Stimulated activated CD4-positive, alpha-beta T cell treated with anti-CD3 and anti-CD28 coated beads, Interleukin-1b, Interleukin-23, amount 100 ng/mL, for 1 hour (primary cell): ENCODE measurements at places on chromosomes 1 and 21.

GRCh38 chr1:76256289-76257223 is 182.0 kb downstream of the ST6GALNAC3 start:
- no peak for DNase-seq

DNA sequence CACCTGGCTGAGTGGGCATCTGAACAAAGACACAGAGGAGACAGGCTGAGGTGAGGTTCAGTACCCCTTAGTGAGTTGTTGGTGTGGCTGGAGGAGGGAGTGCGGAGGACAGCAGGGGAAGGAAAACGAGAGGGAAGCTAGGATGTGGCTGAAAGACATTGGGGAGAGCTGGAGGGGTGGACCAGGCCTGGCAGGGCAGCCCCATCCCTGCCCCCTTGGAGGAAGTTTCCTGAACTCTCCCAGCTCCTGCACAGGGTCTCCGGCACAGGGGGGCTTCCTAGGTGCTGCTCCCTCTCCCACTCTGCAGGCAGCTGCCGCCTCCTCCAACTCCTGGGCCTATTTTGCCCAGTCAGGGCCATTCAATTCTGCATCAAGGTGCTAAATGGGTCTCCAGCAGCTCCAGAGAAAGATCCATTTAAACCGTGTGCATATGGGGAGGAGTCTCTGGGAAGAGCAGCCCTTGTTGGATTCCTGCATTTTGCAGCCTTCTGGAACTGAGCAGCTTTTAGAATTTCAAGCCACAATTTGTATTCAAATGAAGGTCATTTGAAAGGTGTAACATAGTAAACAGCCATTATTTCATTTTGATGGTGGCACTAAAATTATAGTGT is 193.9 kb downstream of the CAMTA1 start:
- no peak for DNase-seq

- no peak for DNase-seq
Observed at GRCh38 chr1:2973601-2974593, 47.4 kb upstream of the ACTRT2 start.

- DNase-seq = no peak
Observed at GRCh38 chr1:174954671-174955669, 44.8 kb upstream of the CACYBP start.

- DNase-seq = no peak
Observed at GRCh38 chr1:42860339-42861013, 14.1 kb downstream of the ZNF691 start.

- DNase-seq = no peak
Observed at GRCh38 chr1:210272666-210273065, 40.1 kb downstream of the SERTAD4 start.

- no peak for DNase-seq
Observed at GRCh38 chr1:25245809-25246599, 1.2 kb downstream of the RSRP1 start.

- DNase-seq = no peak
Observed at GRCh38 chr1:17264470-17264869, 15.6 kb downstream of the PADI3 start.

DNA sequence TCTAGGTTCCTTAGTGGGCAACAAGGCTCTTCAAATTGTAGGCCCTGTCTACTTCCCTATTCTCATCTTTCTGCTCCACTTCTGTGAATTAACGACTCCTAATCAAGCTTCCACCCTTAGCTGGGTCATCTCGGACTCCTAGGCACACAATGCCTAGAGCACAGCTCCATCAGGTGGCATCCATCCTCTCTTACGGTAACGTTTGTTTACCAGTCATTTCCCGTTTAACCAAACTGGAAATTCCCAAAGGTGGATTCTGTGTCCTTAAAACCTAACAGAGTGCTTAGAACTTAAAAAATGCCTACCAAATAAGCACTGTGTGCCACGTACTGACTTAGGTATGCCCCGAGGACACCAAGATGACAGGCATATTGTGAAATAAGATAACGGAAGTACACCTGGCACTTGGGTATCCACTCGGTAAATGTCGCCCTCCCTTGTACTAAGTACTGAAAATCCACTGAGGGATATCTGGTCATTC is 1.5 kb downstream of the PARP1 start:
- no peak for DNase-seq

GRCh38 chr1:176098560-176098959 is 108.5 kb downstream of the COP1 start:
- no peak for DNase-seq

DNA sequence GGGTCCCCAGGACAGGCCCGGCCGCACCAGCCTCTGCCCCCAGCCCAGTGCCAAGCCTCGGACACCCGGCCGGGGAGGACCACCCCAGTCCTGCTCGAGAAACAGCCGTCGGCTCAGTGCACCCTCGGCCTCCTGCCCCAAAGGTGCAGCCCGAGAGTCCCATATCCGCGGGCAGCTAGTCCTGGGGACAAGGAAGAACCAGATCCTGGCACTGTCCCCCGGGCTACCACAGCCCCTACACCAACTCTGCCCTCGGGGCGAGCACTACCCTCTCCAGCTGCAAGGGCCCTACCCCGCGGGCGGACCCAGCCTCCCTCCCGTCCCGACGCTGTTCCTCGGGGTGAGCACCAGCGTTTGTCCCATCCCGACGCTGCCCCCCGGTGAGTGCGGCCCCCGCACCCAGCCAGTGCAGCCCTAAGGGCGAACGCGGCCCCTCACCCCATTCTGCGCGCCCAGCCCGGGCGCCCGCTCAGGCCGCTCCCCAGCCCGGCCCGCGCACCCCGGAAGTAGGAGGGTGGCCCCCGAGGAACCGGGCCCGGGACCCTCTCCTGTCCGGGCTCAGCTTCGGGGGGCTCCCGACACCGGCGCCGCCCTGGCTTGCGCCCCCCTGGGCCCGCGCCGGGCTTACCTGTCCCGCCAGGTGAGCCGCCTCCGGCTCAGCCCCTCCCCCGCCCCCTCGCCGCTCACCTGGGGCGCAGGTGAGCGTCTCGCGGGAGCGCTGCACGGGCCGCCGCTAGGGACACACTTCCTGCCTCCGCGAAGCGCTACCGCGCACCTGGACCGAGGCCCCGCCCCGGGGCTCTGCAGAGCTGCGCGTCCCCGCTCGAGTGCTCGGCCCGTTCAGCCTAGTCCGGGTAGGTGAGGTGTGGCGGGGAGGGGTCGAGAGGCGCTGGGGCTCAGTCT is at the start of gene KDF1:
KDF1 (minus strand) TSS at position 747 of the 903 bp plus-strand sequence. CDS start 8,088 bp downstream, outside the sequence.
- DNase-seq = peak; percentile 9

GRCh38 chr1:109846162-109846561 is 64.5 kb upstream of the CSF1 start:
- DNase-seq = no peak

DNA sequence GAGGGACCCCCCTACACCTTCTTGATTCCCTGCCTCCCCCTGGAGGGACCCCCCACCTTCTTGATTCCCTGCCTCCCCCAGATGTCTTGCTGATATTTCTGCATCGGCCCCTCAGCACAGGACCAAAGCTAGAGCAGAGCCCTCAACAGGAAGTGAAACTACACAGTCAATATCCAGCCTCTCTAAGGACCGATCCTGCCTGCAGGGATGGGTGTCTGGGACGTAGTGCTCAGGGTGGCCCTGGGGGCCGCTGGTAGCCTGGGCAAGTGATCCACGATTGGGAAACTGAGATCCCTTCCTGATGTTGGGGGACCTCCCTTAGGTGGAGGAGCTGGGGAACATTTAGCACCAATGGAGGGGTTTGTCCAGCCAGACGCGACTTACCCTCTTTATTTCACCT is 3.9 kb upstream of the LEFTY2 start:
- no peak for DNase-seq

DNA sequence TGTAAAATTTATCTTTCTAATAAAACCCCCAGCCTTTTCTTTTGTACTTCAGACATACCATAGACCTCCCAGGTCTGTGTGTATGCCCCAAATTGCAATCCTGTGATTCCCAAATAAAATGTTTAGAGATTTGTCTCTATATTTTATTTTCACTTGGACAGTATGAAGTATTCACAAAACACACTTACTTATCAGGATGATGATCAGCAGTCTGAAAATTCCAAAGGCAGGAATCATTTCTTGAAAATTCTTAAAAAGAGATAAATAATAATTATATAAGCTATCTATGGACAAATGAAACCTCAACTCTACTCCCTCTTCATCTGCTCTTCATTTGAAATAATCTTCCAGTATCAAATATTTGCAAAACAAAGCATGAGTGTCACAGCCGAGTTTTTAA is 11.6 kb upstream of the GJA9 start:
- no peak for DNase-seq

DNA sequence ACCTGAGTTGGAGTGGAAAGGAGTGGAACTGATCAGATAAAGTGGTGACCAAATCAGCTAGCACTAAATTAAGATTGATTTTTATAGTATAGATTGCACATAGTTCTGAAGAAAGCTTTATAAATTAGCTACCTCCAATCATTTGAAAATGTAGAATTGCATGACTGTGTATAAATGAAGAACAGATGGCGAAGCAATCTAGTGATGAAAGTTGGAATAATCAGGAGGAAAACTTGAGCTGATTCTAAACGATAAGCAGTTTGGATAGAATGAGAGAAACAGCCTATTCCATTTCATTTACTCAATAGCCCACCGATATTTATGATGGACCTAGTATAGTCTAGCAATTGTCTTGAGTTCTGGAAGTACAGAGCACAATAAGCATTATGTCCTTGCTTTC is 661.5 kb downstream of the PLA2G4A start:
- no peak for DNase-seq

- DNase-seq = no peak
Observed at GRCh38 chr1:94329986-94330385, 88.2 kb upstream of the ABCD3 start.

DNA sequence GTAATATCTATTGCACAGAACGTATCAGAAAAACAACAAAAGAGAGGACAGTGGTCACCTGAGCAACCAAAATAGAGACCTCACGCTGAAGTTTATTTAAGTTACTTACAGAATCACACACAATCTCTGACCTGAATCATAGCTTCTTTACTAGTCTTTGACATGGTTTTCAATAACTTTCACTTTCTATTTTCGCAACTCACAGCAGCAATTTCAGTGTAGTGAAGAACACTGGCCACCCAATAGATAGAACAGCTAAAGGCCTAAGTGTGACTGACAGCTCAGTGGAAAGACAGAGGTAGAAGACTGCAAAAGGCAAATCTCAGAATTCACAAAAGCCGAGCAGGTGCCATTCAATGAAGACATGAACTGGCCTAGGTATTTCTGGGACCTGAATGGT is 435.6 kb upstream of the CHRM3 start:
- DNase-seq = no peak

- no peak for DNase-seq
Observed at GRCh38 chr1:159580340-159580739, 7.3 kb upstream of the APCS start.

- DNase-seq = no peak
Observed at GRCh38 chr1:244192325-244192724, 141.2 kb downstream of the ZBTB18 start.

DNA sequence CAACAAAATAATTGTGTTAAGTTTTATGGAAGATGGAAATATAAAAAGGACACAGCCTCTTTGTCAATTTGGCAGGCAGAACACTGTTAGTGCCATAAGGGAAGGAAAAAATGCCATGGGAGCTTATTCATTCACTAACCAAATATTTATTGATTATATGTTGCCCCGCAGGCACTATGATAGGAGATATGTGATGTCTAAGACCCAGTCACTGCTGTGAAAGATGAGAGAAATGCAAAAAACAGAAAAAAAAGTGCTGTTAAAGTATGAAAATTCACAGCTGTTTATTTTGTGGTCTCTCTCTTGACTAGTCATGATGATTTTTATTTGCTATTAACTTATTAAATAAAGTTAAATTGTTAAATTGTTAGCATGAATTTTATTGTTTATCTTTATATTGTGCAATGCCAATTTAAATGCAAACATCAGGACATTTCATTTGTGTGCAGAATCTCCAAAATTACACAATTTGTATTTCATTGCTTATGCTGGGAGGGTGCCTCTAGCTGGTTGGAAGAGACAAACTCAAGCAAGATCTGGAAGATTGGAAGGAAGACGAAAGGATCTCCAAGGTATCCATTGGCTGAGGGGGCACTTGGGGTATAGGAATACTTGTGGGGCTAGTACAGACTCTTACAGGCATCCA is 17.8 kb upstream of the PTGFR start:
- DNase-seq = no peak

DNA sequence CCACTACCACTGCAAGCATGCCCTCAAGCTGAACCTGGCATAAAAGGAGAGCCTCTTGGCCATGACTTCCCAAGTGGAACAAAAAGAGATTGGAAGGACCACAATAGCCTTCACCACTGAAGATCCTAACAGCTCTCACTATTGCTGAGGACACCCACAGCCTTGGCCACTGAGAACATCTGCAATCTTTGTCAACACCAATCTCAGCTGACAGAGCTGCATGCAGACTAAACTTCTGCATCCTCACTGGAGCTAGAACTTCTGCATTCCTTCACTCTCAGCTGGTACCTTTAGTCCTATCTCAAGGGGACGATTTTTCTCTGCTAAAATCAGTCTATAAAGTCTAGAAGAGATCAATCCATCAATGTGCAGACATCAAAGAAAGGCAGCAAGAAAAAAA is 8.3 kb upstream of the FCRL2 start:
- no peak for DNase-seq

DNA sequence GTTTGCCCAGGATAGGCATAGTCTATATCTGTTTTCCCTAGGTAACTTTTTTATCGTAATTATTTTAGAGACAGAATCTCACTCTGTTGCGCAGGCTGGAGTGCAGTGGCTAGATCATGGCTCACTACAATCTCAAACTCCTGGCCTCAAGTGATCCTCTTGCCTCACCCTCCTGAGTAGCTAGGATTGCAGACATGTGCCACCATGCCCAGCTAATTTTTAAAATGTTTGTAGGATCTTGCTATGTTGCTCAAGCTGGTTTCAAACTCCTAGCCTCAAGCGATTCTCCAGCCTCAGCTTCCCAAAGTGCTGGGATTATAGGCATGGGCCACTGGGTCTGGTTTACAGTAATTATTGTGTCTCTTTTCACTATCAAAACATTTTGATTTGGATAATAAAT is 58.6 kb upstream of the SOX13 start:
- no peak for DNase-seq

- DNase-seq = no peak
Observed at GRCh38 chr1:206133751-206134415, 16.7 kb upstream of the AVPR1B start.

- DNase-seq = no peak
Observed at GRCh38 chr1:186629341-186629740, 50.9 kb downstream of the PTGS2 start.

GRCh38 chr1:62687421-62687902 is 724 bp downstream of the DOCK7 start:
- no peak for DNase-seq

DNA sequence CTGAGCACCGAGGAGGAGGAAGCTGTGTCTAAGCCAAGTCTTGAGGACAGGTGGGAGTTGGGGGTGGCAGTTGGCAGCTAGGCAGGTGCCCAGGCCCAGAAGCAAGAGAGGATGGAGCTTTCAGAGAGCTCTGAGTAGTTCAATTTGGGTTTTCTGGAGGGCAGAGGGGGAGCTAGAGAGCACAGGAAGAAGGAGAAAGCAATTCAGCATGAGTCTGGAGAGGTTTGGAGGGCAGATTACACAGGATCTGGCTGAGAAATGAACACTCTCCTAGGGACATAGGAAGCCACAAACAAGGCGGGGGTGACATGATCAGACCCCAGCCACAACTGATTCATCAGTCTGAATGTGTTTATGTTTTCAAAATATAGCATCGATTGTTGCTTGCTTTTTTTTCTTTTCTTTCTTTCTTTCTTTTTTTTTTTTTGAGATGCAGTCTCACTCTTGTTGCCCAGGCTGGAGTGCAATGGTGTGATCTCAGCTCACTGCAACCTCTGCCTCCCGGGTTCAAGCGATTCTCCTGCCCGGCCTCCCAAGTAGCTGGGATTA is 23.8 kb downstream of the PTPRF start:
- no peak for DNase-seq
